Activated CD8-positive, alpha-beta memory T cell treated with anti-CD3 and anti-CD28 coated beads for 48 hours (primary cell): ENCODE measurements at places on chromosomes 7 and 10.

- DNase-seq = no peak
Observed at GRCh38 chr7:52791176-52791700, 244.2 kb upstream of the POM121L12 start.

DNA sequence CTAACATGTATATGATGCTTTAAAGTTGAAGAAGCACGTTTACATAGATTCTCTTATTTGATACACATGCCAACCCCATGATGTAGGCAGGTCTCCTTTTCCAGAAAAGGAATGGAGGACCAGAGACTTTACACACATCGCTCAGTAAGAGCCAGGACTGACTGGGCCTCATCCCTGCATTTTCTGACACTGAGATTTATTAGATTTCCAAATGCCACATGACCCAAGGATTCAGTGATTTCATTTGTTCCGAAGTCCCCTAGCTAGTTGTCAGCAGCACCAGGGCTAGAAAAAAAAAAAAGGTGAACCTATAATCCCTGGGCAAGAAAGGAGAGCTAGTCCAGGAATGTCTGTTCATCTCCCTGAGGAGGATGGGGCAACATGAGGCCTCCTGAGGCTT is 143.3 kb upstream of the AGK start:
- DNase-seq = no peak

DNA sequence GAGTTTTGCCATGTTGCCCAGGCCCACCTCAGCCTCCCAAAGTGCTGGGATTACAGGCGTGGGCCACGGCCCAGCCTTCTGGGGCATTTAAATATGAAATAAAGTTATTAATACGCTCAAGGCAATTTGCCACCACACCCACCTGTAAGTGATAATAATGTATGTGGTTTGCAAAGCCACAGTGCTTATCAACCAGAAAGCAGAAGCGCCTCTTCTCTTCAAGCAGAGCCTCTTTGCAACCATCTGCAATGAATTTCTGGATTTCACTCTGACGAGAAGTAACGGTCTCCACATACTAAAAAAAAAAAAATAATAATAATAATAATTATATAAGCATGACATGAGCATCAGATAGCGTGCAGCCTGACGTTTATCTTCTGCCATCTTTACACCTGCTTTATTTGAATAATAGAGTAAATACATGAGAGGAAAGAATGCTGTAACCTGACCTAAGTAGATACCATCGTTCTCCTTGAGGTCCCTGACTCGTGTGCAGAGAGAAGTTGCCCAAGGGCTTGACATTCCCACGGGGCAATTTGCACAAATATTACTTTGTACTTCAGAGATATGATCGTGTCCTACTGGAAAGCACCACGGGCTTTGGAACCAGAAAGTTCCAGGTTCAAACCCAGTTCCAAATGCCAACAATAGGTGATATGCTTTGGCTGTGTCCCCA is 34.0 kb downstream of the BRI3 start:
- DNase-seq = no peak

- DNase-seq = no peak
Observed at GRCh38 chr7:108222236-108222892, 92.2 kb upstream of the LAMB4 start.
